Fibroblast of skin of left quadriceps (primary cell): ENCODE measurements at places on chromosomes 4 and X.

DNA sequence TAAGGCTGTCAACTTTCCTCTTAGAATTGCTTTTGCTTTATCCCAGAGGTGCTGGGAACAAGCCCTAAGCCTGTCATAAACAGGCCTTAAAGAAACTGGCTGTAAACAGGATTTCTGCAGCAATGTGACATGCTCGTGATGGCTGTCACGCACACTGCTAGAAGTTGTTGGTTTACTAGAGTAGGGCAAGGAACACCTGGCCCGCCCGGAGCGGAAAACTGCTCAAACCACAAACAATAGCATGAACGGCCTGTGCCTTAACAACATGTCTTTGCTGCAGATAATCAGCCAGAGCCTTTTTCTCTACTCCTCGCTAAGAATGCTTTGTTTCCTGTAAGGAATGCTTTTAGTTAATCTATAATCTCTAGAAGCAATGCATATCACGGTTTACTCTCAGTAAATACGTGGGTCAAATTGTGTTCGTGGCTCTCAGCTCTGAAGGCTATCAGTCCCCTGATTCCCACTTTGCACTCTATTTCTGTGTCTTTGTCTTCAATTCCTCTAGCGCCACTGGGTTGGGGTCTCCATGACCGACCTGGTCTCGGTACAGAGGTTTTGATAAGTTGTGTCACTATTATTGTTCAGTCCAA is 318.3 kb downstream of the GLUD2 start:
- no peak for DNase-seq

- DNase-seq = no peak
Observed at GRCh38 chr4:28784188-28784587, 1923.5 kb downstream of the STIM2 start.

GRCh38 chrX:139094671-139095592 is 383.4 kb upstream of the FGF13 start:
- DNase-seq = no peak

DNA sequence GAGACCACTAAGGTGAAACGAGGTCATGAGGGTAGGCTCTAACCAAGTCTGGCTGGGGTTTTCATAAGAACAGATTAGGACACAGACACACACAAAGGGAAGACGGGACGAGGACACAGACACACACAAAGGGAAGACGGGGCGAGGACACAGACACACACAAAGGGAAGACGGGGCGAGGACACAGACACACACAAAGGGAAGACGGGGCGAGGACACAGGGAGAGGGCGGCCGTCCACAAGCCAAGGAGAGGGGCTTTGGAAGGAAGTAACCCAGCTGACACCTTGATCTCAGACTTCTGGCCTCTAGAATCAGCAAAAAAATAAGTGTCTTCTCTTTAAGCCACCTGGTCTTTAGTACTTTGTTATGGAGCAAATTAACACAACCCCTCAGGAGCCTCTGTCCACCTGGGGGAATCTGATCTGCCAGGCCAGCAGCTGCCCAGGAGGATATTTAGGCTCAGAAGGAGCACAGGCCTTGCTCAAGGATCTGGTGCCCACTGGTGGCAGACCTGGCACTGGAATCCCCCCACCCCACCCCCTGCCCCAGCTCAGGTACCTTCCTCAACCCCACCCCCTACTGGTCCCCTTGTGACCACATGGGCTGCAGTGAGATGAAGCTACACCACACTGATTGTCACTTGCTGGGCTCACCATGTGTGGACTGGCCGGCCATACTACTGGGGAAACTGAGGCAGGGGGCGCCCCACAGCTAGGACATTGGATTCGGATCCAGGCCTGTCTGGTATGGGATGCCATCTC is 2.8 kb downstream of the ABLIM2 start:
- DNase-seq = no peak
